Activated CD8-positive, alpha-beta memory T cell treated with anti-CD3 and anti-CD28 coated beads for 1 hour (primary cell): ENCODE measurements at places on chromosomes 7 and 10.

- DNase-seq: no peak
Observed at GRCh38 chr7:20504060-20504459, 111.4 kb upstream of the ABCB5 start.

- no peak for DNase-seq
Observed at GRCh38 chr7:152451356-152451755, 15.6 kb upstream of the KMT2C start.

DNA sequence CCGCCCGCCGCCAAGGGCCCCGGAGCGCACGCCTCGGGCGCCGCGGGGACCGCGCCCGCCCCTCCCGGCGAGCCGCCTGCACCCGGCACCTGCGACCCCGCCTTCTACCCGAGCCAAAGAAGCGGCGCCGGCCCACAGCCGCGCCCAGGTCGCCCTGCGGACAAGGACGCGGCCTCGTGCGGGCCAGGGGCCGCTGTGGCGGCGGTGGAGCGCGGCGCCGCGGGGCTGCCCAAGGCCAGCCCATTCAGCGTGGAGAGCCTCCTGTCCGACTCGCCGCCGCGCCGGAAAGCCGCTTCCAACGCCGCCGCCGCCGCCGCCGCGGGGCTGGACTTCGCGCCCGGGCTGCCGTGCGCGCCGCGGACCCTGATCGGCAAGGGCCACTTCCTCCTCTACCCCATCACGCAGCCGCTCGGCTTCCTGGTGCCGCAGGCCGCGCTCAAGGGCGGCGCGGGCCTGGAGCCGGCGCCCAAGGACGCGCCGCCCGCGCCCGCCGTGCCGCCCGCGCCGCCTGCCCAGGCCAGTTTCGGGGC lies 3.5 kb downstream of the UNCX start:
- DNase-seq: no peak

GRCh38 chr10:96955794-96956193 lies 123.7 kb downstream of the LCOR start:
- DNase-seq: no peak

DNA sequence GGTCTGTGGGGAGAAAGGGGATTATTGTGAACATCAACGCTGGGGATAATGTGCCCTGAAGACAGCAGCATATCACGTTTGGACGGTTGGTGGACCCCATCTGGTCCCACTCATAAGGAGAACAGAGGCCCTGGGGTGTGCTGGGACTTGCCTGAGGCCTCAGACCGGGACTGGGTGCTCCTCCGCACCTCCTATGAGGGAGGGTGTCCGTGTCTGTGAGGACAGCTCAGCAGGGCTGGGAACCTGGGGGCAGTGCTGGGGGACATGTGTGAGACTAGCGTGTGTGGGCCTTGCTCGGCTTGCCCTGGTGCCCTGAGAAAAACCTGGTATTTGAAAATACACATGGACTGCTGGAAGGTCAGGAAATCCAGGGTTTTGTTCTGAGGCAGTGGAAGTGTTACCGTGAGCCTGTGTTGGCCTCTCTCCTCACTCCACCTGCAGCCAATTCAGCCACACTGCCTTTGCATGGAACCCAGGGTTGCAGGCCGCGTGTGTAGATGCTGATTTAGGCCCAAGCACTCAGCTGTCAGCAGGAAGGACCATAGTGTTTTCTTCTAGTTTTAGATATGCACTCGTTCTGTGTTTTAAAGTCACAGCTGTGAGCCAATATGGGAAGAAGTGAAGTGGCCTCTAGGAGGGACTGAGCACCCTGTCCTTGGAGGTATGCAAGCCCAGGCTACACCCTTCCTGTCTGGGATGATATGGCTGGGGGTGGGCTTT lies 13.4 kb upstream of the SH2D4B start:
- no peak for DNase-seq

DNA sequence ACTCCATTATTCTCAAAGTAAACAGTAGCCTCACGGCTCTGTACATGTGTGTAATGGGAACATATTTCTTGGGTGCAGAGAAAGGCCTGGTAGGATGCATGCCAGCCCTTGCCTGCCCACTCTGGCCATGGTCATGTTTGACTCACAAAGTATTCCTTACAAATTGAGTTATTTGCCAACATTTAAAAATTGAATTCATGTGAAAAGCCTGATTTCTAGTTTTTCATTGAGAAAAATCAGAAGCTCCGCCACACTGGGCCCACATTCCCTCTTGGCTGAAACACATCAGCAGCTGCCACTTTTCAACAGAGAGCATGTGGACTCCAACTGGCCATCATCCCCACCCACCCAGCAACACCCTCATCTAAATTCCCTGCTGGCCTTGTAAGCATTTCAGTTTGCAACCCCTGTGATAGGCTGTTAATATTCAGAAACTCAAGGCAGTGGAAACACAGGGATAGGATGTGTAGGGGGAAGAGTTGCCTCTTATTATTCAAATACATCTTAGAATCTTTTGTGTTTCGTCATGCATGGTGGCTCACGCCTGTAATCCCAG lies 40.9 kb downstream of the CDH23 start:
- DNase-seq: no peak

- DNase-seq: no peak
Observed at GRCh38 chr7:20783700-20784387, 2.8 kb downstream of the SP8 start.

DNA sequence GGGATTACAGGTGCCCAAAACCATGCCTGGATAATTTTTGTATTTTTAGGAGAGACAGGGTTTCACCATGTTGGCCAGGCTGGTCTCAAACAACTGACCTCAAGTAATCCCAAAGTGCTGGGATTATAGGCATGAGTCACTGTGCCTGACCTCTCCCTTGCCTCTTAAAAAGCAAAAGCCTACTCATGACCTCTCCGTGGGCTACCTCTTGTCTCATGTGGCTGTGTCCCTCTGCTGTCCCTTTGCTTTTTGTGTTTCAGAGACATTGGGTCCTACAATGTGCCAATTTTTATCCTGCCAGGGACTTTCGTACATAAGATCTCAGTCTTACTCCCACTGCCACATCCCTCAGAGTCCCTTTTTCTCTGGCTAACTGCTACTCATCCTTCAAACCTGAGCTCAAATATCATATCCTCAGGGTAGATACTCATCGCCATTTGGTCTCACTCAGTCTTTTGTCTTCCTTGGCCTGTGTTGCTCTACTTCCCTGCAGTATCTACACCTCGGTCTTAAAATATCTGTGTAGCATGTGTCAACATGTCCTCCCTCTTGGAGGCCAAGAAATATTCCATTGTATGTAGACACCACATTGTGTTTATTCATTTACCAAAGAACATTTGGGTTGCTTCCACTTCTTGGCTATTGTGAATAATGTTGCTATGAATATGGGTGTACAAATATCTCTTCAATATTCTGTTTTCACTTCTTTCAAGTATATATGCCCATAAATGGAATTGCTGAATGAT lies 465.0 kb upstream of the KLF6 start:
- DNase-seq: no peak

GRCh38 chr7:15989194-15989593 lies 302.7 kb upstream of the MEOX2 start:
- DNase-seq: no peak

- no peak for DNase-seq
Observed at GRCh38 chr10:105986912-105987635, 1177.4 kb downstream of the SORCS1 start.

DNA sequence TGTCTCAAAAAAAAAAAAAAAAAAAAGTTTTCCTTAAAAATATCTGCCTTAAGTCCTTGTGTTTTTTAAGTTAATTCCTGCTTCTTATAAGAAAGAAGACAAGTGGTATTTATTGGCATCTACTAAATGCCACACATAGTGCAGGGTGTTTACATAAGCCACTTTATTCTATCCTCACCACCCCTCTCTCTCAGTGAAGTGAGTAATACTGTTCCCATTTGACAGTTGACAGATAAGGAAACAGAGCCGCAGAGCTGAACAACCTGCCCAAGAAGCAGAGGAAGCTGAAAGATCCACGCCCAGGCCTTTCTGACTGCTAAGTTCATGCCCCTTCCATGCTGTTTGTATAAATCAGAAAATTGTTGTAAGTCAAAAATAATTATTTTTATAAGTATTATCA lies 54.1 kb downstream of the ABLIM1 start:
- no peak for DNase-seq

- no peak for DNase-seq
Observed at GRCh38 chr7:18552316-18552916, 56.9 kb downstream of the HDAC9 start.

- no peak for DNase-seq
Observed at GRCh38 chr7:11714205-11714604, 117.8 kb downstream of the THSD7A start.

DNA sequence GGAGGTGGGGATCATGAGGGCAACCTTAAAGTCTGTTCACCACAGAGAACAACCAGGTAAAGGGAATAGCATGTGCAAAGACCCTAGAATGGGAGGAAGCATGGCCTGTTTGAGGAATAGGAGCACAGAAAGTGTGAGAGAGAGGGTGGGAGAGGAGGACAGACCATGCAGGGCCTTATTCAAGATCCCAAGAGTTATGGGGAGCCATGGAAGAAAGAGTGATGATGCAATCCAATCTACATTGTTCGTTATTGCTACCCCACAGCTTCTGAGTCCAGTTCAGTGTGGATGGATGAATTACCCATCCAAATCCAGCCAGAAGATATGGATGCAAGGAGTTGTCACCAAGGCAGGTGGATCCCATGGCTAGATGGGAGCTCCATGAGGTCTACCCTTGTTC lies 7.8 kb upstream of the EIF4EBP2 start:
- DNase-seq: no peak

- no peak for DNase-seq
Observed at GRCh38 chr7:128041203-128041602, 10.0 kb upstream of the LRRC4 start.

GRCh38 chr10:83214136-83214535 lies 925.2 kb upstream of the GHITM start:
- no peak for DNase-seq

GRCh38 chr7:75943864-75944263 lies 28.9 kb downstream of the POR start:
- DNase-seq: no peak

DNA sequence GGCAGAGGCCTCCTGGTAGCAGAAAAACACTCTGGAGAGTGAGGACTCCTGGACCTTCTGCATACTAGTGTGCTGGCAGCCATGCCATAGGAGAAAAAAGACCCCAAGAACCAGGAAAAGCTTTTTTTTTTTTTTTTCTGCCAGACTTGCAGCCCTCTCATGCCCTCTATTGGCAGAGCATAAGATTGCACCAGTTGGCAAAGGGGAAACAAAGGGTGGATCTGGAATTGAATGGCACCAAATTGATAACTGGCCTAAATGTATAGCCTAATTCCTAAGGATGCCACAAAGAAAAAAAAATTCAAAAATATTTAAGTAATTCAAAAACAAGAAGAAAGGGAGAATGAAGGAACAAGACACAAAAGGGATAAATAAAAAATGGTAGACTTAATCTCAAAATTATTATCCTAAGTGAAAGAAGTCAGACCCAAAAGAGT lies 112.5 kb upstream of the GHITM start:
- DNase-seq: no peak

DNA sequence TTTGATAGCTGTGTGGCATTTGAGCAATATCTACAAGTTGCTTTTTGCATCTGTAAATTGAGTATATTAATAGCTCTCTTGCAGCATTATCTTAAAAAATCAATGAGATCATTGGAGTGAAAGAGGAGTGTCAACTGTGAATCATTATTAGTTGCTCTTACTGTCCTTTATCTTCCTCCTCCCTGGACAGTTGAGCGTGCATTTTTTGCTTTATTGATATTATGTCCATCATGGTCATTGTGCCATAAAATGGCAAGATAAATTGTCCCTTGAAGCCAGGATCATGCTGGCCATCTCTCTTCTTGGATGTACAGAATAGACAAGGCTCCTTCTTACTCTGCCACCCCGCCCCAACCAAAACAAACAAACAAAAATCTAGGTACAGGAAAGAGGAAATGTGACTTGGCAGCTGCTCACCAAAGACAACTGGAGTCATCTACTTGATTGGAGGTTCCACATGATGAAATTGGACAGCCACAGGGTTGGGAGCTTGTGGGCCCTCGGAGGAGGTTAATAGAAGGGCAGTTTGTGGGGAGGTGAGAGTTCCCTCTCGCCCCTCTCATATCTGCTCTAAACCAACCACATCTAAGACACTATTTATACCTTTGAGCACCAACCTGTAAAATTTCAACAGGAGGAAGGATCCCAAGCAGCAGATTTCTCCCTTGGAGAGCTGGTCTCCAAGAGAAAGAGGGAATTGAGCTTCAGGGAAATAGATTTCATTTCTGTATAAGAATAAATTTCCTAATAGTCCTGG lies 252.7 kb downstream of the SKIDA1 start:
- no peak for DNase-seq

DNA sequence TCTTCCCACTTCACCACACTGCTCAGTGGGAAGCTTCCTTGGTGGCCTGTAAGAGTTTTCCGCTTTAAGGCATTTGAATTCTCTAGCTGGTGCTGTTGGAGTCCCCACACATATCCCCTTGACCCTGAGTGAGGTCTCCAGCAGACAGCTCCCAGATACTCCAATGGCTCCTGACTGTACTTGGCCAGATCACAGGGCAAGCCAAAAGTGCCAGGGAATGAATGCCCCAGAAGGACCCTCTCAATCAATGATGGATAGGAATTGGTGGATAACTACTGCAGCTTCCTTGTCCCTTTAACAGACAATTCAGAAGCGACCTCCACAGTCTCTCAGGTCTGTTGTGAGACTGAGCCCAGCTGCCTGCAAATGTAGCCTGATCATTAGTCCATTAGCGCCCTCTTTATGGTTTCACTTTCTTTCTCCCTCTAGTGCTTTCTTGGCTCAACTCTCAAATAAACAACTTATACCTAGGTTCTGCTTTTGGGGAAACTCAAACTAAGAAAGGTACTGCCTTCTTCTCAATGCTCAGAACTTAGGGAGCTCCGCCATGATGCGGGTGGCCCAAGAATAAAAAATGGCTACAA lies 283.0 kb downstream of the TCF7L2 start:
- DNase-seq: no peak

- peak; percentile 29 for DNase-seq
Observed at GRCh38 chr10:33008499-33009243, 50.6 kb upstream of the ITGB1 start.

GRCh38 chr10:77710759-77711682 lies 73.4 kb upstream of the KCNMA1 start:
- DNase-seq: peak; percentile 23

- DNase-seq: no peak
Observed at GRCh38 chr7:39623732-39624441, 515 bp downstream of the RALA start.

DNA sequence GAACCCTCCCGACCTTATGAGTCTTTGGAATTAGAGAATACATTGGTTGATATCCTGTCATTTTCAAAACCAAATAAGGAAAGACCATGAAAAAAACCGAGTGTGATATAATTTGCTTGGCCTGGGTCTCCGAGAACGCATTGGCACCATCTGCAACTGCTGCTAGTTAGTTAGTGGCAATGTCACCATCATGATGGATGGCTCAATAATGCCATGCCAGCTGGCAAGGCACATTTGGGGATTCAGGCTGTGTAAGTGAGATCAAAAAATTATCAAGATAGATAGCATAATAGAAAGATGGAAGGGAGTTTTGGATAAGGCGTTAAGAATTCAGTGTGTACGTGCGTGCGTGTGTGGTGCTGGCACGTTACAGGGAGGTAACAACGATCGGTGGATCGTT lies 134.7 kb upstream of the TCERG1L start:
- no peak for DNase-seq

GRCh38 chr10:87860816-87861403 lies 2.4 kb downstream of the KLLN start:
- DNase-seq: no peak

GRCh38 chr7:2553831-2554581 lies 1.3 kb downstream of the BRAT1 start:
- no peak for DNase-seq
